Effector CD4-positive, alpha-beta T cell (primary cell): ENCODE measurements at places on chromosomes 7 and 10.
A peak's percentile ranks its signal among the peaks of the same experiment; 100 is the strongest.

GRCh38 chr10:67667035-67667425, 29.0 kb downstream of the CTNNA3 start:
- DNase-seq = no peak

DNA sequence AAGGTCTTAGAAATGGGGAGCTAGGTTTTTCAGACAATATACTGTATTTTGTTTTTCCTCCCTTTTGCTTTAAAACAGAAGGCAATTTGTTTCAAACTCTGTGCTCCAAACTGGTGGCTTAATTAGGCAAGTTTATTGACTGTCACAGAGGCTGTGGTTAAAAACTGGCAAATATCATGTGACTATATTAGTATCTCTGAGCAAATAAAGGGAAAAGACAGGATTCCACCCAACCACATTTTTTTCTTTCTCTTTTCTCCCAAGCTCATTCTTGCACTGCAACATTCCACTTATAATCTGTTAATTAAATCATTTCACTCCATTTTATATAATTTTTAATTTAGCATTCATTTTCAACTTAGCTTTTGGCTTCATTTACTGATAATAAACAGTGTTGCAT, 615.8 kb downstream of the AUTS2 start:
- no peak for DNase-seq

DNA sequence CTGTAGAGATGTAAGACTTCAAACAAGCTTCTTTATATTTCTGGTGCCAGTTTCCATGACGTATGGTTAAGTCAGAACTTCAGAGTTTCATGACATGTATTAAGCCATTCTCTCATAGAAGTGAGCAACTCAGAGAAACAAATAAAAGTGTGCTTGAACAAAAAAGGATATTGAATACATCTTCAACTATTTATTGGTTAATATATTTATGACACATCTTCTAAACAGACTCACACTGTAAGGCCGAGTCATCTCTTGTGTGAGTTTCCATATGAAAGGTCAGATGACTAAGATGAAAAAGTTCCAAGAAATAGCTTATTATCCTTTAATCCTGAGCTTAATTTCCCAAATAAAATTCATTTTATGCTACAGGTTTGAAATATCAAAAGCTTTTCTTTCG, 105.5 kb upstream of the CSTF2T start:
- no peak for DNase-seq

DNA sequence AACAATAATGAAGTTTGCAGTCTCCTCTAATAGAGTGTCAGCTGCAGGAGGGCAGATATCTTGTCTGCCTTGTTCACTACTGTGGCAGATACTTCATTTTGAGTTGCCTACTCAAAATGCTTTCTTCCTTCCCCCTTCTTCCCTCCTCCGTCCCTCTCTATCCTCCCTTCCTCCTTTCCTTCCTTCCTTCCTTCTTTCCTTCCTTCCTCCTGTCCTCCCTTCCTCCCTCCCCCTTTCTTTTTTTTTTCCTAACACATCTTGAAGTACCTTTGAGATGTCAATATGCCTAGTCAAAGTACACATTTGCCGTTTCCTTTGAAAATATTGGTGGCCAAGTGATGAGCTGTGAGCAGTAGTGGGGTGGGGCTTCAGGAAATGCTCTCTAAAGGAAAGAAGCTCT, 18.7 kb upstream of the ST7 start:
- no peak for DNase-seq

GRCh38 chr10:43112608-43112961, 25.7 kb upstream of the CSGALNACT2 start:
- DNase-seq = no peak

DNA sequence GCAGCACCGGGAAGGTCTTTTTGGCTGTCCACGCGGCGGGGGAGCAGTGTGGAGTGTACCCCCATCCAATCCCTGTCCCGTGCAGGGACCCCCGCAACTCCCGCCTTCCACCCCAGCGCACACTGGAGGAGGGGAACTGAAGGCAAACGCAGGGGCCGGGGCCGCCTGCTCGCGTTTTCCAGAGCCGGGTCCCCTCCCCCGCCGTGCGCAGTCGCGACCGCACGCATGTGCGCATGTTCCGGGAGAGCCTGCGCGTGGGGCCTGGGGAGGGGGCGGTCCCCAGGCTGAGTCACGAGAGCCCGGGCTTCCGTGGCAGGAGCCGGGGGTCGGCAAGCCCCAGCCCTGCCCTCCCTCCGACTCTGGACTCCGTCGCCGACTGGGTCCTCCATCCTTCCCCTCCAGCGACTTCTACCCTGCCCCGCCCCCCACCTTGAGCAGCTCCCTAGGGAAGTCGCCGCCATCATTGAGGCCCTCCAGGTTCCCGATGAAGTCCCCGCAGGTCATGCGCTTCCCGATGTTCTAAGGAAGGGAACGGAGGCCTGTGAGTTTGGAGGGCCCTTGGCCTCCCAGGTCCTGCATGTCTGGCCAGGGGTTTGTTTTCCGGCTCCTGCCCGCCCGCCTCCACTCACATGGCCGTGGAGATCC, 8.0 kb downstream of the PSD start:
- DNase-seq = no peak

GRCh38 chr7:111138586-111138985, 47.7 kb downstream of the LRRN3 start:
- DNase-seq = no peak

GRCh38 chr7:77426052-77426404, 9.9 kb upstream of the GSAP start:
- no peak for DNase-seq

DNA sequence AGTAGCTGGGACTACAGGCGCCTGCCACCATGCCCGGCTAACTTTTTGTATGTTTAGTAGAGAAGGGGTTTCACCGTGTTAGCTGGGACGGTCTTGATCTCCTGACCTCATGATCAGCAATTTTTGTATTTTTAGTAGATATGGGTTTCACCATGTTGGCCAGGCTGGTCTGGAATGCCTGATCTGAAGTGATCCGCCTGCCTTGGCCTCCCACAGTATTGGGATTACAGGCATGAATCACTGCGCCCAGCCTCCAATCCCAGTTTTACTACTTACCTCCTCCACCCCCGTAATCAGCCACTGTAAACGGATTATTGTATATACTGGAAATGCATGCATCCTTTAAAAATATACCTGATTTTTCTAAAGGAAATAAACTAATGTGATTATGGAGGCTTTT, 35.1 kb upstream of the MTPN start:
- no peak for DNase-seq

DNA sequence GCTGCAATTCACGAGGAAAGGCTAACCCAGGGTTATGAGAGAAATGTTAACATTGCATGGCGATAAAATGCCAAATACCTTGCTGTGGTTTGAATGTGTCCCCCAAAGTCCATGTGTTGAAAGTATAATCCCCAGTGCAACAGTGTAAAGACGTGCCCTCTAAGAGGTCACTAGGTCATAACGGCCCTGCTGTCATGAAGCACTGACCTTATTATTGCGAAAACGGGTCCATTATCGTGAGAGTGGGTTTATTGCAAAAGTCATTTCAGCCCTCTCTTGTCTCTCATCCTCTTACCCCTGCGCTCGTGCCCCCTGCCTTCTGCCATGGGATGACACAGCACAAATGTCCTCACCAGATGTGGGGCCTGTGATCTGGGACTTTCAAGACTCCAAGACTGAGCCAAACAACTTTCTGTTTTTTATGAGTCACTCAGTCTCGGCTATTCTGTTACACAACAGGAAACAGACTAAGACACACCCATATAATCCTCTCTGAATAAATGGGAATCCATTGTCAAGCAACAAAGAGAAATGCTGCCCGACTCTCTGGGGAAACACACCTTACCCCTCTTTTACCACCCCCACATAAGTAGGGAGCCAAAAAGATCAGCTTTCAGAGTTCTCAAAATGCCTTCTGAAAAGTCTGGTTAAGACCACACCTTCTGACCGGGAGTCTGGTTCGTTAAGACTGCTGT, 73.1 kb upstream of the UCN3 start:
- peak; percentile 59 for DNase-seq

DNA sequence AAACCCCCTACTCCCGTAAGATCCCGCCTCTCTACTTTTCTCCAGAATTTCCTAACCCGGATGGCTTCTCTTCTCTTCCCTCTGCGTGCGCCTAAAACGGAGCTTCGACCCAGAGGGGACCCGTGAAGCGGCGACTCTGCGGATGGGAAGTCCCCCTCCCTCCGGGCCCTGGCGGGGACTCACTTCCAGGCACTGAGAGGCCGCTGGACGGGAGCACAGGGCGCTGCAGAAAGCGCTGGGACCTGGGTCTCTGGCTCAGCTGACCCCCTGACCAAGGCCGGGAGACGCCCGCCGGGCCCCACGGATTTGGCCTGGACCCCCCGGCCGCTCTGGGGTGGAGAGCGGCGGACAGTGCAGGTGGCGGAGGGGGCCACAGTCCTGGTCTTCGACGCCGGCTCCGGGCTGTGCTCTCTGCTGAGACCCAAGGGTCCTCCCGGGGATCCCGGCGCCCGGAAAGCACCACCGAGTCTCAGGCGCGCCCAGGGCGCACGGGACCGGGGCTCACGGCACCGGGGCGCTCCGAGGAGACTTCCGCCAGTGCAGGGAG, 688 bp upstream of the FOXL3 start:
- no peak for DNase-seq
